Ovary (tissue), 10 donors: ENCODE measurements at places on chromosomes 12 and 14.

GRCh38 chr14:21505012-21505553 lies 6.1 kb downstream of the METTL3 start:
- no peak for DNase-seq

DNA sequence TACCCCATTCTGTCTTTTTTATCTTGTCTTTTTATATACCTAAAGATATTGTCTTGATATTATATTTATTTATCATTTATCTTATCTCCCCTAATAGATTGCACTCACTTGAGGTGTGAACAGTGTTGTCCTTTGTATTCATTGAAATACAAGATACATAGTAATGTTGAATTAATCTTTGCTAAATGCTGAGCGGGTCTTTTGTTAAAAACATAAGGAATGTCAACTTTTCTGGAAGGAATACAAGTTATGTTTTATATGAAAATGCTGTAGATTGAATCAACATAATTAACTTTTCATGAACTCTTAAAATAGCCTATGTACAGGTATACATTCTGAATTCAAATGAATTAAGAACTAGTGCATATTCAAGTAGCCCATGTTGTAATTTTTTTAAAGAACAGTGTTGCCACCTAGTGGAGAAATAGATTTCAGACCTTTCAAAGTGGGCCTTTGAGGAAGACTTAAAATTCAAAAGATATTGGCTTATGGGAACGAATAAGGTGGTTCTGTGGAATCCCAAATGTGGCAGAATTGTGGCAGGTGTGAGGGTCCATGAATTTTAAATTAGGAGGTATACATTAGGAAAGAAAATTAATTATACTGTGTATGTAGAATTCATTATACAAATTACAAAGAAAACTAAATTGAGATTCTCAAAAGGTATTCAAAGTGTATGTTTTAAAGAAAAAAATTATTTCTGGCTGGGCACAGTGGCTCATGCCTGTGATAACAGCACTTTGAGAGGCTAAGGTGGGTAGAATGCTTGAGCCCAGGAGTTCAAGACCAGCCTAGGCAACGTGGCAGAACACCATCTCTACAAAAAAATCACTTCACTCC lies 19.1 kb downstream of the BBOF1 start:
- DNase-seq = no peak

DNA sequence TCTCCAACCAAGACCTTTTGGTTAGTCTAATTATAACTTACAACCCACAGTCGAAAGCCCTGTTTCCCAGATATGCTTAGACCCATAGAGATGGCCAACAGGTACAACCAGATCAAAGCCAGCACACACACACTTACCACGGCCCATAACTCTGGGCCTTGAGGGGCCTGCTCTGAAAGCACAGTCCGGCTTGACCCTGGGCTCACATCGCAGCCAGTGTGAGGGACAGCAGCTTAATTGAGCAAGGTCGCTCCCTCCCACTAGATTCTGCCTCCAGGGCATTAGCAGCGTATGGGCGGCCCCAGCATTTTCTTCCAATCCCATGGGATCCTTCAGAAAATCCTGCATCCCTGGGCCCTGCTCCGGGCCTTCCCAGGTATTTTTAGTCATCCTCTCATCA lies 157.4 kb upstream of the FKBP4 start:
- no peak for DNase-seq

- no peak for DNase-seq
These were observed 29.4 kb upstream of the ESRRB start for GRCh38 chr14:76346391-76347160.

DNA sequence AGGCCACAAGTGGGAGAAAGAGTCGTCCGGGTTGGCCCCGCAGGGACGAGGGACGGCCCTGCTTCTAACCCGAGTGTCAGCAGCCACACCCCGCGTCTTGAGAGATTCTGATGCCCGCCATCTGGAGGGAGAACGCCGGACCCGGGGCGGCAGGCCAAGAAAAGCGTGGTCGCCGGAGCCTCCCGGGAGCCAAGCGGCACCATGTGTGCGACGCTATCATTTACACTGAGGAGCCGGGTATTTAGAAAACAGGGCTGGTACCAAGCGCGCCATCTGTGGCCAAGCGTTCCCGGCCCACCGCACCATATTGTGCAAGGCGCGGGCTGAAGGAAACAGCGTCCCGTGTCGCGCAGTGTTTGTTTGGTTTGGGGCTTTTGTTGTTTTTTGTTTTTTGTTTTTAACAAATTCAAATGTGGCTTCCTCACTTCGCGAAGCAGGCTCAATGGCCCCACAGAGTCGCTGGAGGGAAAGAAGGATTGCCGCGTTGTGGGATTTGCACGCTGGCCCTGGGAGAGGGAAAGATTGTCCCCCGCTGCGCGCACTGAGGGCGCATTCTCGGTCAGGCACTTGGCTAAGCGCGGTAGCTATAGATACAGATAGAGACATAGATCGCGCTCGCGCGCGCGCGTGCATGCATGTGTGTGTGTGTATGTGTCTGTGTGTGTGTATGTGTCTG lies 153.8 kb downstream of the BCL11B start:
- DNase-seq = no peak

DNA sequence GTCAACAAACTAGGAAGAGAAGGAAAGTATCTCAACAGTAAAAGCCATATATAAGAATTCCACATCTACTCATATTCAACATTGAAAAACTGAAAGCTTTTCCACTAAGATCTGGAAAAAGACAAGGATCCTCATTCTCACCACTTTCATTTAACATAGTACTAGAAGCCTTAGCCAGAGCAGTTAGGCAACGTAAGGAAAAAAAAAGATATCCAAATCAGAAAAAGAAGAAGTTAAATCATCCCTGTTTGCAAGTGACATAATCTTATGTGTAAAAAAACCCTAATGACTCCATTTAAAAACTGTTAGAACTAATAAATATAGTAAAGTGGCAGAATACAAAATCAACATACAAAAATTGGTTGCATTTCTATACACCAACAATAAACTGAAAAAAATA lies 426.2 kb downstream of the BCAT1 start:
- no peak for DNase-seq

- no peak for DNase-seq
These were observed 1.5 kb downstream of the TTC6 start for GRCh38 chr14:37596790-37597472.

DNA sequence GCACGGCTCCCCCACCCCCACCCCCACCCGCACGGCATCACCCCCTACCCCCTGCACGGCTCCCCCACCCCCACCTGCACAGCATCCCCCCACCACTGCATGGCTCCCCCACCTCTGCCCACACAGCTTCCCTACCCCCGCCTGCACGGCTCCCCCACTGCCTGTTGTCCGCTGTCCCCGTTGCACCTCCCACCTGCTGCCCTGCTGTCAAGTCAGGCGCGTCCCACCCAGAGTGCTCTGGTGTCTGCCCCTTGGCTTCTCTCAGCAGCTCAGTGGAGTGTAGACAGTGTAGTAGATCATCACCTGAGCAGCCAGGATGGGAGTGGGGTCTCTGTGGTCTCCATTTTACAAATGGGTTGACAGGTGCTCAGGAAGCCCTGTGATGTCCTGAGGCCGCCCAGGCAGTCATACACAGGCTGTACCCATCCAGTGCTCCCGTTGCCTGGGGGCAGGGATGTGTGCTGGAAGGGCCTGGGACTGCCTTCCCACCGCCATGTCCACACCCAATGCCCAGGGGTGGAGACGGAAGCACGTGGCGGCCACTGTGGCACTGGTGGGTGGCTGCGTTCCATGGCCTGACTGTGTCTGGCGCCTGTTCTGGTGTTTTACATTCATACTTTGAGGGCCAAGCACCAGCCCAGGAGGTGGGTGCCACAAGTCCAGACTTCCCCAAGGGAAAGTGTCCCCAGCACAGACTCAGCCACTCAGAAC lies 32.5 kb downstream of the PACS2 start:
- no peak for DNase-seq

DNA sequence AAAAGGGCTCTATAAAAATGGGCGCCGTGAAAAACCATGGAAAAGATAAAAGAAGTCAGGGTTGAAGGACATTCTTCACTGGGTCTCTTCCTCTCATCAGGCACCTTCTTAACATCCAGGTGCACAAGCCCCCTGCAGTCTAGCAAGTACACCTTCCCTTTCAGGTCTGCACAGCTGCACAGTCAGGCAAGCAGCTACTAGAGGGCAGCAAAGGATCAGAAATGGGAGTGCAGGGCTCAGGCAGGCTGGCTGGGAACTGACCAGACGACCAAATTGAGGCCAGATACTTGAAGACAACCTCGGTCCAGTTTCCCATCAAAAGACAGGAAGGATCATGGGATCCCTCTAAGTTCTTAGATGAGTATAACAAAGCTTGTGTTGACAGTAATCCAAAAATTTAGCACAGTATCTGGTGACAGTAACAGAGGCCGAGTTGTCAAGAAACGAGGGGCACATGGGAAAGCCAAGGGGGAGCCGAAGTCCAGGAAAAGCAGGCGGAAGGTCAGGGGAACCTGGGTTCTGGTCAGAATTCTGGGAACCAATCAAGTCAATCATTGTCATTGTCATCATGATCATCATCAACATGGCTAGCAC lies 10.1 kb upstream of the GRIP1 start:
- peak; percentile 19 for DNase-seq

- DNase-seq = no peak
These were observed 35.6 kb downstream of the RIMBP2 start for GRCh38 chr12:130680451-130680990.

DNA sequence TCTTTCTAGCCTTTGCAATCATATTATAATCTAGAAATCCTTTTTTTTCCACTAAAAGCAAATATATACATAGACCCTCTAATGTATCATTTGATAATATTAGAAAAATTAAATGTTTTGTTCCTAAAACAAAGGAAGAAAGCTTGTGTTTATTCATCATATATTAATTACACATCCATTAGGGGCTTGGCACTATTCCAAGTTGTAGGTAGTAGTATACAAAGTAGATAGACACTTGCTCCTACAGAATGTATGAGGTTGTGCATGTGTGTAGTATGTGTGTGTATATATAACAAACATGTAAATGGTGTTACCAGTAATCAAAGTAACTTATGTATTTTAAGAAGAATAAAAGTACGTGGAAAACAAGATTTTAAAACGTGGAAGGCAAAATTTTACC lies 15.0 kb upstream of the KCNMB4 start:
- DNase-seq = no peak

DNA sequence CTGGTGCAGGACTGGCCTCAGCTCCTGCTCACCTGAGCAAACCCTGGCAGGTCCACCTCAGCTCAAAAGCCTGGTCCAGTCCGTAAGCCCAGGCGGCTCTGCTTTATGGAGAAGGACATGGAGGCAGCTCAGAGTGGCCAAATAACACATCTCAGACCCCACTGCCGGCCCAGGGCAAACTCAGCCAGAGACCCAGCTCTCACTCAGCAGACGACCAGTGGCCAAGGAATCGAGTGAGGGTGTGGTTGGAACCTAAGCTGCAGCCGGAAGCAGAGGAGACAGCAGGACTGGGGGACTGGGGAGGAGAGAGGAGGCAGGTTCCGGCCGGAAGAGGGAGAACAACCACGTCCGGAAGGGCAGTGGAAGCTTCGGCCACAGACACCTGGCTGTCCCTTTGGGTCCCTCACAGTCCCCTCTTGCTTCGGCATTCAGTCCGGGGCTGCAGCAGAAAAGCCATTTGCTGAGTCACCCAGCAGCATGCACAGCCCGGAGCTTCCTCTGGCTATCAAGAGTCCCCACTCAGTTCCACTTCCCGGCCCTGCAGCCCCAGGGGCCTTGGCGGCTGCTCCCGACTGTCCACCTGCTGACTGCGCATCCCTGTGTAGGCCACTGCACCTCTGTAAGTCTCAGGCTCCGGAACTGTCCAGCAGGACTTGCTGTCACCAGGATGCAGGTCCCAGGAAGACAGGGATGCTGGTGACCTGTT lies 104.0 kb downstream of the CALM1 start:
- peak; percentile 21 for DNase-seq

GRCh38 chr12:91454179-91454578 lies 271.6 kb upstream of the DCN start:
- DNase-seq = no peak

- no peak for DNase-seq
These were observed 41.6 kb downstream of the JAG2 start for GRCh38 chr14:105126981-105127329.

- DNase-seq = no peak
These were observed 25.2 kb downstream of the DDX51 start for GRCh38 chr12:132118876-132119275.

GRCh38 chr14:90034156-90034555 lies 27.6 kb upstream of the KCNK13 start:
- DNase-seq = no peak

DNA sequence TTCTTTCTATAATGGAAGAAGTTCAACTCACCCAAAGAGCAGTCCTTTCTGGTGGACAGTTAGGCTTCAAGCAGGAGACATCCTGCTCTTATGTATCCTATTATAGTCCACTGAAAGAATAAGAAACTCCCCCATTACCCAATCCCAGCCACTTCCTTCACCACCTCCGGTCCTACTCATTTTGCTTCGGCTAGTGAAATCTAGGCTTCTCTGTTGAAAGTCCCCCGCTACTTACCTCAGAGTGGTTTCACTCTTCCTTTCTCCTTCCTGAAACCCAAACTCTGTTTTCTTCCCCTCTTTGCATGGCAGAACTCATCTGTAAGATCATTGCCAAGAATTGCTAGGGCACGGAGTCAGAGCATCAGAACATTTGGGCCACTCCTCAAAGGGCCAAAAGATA lies at the start of gene GPR84:
TSS of gene GPR84 (minus strand) at position 74 of the 400 bp plus-strand sequence. CDS start 635 bp downstream, outside the sequence.
- no peak for DNase-seq

- no peak for DNase-seq
These were observed 63.1 kb downstream of the DIP2B start for GRCh38 chr12:50567926-50568325.

DNA sequence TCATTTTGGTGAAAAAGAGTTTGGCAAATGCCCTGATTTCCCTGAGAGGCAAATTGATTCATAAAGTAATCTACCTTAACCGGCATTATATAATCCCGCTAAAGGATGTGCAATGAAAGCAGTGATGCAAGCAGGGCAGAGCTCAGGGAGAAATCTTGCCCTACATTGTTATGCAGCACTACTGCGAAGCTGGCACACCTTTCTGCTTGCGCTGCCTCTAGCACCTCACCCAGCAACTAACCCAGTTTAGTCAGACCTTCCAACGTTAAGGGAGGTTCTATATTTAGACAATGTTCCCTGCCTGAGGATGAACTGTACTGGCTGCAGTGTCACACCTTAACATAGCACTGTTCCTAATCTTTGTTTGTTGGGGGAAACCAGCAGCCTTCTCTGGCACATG lies 60.8 kb upstream of the CCDC196 start:
- DNase-seq = no peak

DNA sequence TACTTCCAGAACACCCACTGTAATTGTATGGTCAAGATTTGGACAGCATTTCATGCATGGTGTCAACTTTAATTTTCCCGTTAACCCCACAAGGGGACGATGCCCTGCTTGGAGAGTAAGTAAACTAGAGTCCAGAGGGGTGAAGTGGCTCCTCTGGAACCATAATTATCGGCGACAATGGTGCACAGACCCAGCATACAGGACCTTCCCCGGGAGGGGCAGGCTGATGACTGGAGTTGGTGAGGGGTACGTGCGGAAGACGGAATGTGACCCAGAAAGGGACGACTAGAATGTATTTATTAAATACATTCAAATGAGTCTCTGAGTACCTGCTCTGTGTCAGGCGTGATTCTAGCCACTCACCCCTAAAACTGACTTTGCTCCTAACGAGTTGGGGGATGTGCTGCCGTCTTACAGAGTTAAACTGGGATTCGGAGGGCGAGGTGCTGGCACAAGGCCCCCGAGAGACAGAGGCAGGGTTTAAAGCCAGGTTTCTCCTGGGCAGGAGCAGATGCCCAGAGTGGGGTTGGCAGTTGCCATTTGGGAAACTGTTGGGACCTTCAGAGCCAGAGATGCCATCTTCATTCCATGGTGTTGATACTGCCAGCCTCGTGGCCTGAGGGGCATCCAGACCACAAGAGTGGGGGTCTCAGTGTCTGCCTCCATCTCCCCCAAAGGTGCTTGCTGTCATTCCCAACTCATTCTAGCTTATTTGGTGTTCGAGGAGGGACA lies 10.9 kb downstream of the RTL1 start:
- no peak for DNase-seq
